NB4 (cell line): ENCODE measurements at places on chromosomes 4 and X.

DNA sequence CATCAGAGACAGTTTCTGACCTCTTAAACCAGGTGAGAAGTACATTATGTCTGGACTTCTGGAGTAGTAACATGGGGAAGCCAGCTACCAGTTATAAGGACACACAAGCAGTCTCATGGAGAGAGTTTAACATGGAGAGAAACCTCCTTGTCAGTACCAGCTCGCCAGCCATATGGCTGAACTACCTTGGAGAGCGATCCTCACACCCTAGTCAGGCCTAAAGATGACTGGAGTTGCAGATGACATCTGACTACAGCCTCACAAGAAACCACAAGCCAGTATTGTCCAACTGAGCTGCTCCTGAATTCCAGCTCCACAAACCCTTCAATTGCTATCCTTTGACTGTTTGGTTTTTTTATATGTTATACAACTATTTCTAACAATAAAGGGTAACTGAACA lies 49.8 kb downstream of the PDHA2 start:
- peak; percentile 15 for DNase-seq

DNA sequence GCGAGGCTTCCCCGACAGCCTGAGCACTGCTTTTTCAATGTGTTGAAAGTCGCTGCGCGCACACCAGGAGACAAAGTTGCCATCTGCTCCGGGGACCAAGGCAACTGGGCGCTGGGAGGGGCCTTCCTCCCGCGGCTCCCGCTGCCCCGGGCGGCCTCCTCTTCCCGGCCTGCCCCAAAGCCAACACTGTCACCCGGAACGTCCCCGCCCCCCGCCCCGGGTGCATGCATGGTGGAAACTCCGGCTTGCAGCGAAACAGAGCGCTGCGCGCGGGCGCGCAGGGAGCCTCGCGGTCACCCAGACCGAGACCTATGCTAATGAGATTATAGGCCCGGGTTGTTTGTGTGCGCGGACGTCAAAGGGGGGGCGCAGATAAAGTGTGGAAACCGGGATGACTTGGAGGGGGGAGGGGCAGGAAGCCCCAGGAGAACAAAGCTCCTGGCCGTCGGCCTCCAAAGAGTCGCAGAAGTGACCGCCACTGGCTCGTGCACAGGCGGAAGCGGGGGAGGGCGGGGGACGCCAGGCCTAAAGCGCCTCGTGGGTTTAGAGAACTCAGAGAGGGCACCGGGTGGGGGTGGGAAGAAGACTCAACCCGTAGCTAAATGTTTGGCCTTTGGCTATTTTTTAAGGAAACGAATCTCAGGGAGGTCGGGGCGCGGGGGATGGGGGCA lies 88.8 kb downstream of the BCOR start:
- peak; percentile 86 for DNase-seq

- no peak for DNase-seq
These were observed 228.0 kb downstream of the APBB2 start for GRCh38 chr4:40986375-40986774.

- no peak for DNase-seq
These were observed 65.8 kb downstream of the BCOR start for GRCh38 chrX:40031911-40032310.

GRCh38 chr4:89298155-89298554 lies 9.4 kb downstream of the GPRIN3 start:
- DNase-seq: no peak

DNA sequence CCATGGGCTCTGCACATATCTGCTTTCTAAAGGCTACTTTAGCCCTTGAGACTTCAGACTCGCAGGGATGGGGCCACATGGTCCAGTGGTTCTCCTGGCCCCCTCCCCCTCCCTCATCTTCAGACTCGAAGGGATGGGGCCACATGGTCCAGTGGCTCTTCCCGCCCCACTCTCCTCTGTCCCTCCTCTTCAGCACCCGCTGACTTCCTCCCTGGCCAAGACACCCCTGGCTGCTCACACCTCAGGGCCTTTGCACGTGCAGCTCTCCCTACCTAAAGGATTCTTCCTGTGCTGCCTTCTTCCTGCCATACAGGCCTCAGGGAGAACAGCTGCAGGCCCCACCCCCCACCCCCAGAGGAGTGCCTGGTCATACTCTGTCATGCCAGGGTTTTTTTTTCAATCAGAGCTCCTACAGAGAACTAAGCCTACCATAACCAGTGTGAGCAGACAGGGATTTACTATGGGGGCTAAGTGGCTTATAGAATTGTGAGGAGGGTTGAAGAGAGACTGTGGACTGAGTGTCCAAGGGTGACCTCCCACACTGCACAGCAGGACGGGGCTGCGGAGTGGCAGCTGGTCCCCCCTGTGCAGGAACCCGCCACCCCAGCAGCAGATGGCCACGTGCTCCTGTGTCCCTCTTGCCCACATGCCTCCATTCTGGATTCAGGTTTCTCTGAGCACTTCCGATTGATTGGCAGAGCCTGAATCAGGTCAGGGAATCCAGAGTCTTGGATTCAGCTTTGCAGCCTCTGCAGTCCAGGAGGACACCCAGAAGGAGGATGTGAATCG lies 6.1 kb upstream of the SPON2 start:
- no peak for DNase-seq

DNA sequence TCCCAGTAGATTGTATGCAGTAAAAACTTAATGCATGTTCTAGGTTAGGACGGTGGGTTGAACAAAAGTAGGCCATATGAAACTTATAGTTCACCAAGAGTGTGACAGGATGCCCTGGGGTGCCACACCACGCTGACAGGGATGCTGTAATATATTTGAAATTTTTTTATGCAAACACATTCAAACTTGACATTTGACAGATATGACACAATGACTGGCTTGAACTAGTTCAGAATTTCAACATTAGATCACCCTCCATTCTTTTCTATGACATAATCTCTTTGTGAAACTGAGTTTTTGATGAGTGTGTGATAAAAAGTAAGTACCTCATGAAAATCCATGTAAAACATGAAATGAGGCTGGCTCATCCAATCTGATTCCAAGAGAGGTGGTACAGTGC lies 198.4 kb downstream of the PALLD start:
- no peak for DNase-seq

DNA sequence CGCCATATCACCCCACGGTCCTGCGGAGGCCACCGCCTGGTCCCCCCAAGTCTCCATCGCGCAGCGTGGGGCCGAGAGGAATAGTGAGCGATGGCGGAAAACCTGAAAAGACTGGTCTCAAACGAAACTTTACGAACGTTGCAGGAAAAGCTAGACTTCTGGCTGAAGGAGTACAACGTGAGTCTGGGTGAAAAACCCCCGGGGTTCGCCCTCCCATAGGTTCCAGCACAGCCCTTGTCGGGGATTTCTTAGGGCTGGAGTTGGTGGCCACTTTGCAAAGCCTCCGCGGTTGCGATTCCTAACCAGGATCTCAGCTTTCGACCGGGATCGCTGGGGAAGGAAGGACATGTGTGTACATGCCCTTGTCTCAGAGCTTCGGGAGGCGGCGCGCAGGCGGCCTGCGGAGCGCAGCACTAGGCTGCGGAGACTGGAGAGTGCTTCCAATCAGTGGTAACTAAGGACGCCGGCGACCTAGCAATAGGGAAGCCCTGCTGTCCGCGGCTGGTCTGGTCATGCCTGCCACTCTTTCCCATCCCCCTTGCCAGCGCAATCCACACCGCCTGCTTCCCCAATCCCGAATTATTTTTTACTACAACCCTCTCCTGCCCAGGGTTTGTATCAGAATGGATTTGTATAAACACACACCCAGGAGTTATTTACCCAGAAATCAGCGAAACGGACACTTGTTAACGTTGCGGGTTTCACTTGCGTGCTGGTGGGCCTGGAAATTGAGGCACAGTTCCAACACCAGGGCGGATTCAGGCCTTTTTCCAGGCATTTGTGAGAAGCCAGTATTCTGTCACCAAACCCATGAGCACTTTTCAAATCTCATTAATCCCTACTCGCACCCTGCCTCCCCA lies 741 bp downstream of the SPATA18 start:
- DNase-seq: no peak

GRCh38 chr4:46844325-46844917 lies 64.6 kb downstream of the COX7B2 start:
- DNase-seq: peak; percentile 79

- peak; percentile 58 for DNase-seq
These were observed 51.7 kb upstream of the CHRDL1 start for GRCh38 chrX:110847334-110847733.

DNA sequence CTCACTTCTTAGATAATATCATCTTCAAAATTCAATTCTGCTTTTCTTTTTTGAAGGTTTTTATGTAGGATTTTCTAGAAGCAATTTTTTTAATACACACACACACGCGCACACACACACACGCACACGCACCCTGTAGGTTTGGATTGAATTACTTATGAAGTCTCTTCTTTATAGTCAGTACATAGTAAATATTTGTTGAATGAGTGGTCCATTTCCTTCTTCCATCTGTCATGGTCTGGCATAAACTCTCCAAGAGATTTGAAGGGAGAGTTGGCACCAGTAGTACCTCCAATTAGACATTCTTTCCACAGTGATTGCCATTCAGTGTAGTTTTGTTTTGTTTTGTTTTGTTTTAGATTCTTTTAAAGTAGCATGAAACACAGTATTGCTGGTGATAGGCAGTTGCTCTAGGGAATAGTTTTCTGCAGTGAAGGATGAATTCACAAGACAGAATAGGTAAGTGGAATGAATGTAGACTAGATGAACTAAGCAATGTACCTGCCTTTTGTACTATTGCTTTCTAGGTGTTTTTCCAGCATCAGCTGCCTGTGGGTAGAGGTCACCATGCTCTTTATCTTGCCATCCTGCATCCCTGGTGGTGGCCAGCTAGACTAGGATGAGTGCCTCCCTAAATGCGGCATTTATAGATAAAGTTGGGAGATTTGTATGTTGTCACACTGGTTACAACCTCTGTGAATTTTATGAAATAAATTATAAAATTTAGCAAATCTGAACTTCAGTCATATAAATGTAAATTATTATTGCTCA lies 20.5 kb downstream of the PDLIM5 start:
- DNase-seq: no peak

GRCh38 chr4:139692309-139693012 lies 26.8 kb downstream of the MGST2 start:
- peak; percentile 17 for DNase-seq

DNA sequence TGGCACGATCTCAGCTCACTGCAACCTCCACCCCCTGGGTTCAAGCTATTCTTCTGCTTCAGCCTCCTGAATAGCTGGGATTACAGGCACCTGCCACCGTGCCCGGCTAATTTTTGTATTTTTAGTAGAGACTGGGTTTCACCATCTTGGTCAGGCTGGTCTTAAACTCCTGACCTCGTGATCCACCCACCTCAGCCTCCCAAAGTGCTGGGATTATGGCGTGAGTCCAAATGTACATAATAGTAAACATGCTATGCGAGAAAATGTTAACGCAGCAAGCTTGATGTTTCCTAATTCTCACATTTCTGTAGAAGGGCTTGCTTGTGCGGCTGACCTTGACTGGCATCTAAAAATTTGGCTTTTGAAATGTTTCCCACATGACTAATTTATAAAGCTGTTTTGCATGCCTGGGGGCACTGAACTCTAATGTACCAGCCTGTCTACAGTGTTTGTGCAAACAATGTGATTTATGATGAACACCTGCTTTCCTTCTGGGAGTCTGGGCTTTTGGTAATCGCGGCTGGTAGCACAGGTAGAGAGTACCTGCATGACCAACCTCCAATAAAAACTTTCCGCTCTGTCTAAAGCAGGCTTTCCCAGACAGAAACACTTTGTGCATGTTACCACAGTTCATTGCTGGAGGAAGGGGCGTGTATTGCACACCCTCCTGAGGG lies 216.8 kb downstream of the IL15 start:
- DNase-seq: no peak

GRCh38 chrX:50779694-50780093 lies 34.3 kb downstream of the SHROOM4 start:
- no peak for DNase-seq

DNA sequence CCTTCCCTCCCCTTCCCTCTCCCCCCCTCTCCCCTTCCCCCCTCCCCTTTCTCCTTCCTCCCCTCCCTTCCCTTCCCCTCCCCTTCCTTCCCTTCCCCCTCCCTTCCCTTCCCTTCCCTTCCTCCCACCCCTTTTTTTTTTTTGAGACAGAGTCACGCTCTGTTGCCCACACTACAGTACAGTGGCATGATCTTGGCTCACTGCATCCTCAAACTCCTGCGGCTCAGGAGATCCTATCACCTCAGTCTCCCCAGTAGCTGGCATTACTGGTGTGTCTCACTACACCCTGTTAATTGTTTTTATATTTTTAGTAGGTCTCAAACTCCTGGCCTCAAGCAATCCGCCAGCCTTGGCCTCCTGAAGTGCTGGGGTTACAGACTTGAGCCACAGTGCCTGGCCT lies 66.6 kb downstream of the TBC1D9 start:
- DNase-seq: no peak

DNA sequence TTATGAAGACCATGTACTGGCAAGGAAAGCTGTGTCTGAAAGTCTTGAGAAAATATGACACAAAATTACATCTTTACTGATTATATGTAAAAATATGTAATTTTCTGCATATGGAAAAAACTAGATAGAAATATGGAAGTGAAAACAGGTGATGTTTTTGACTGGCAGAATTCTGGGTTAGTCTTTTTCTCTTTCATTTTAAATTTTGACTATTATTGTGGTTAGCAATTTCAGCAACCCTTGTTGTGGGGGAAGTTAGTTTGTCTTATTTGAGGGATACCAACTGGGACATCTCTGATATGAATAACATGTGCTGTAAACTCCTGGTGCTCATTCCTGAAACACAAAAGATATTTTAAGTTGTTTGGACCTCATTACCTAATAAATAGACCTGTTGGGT lies 49.9 kb upstream of the CPEB2 start:
- no peak for DNase-seq

DNA sequence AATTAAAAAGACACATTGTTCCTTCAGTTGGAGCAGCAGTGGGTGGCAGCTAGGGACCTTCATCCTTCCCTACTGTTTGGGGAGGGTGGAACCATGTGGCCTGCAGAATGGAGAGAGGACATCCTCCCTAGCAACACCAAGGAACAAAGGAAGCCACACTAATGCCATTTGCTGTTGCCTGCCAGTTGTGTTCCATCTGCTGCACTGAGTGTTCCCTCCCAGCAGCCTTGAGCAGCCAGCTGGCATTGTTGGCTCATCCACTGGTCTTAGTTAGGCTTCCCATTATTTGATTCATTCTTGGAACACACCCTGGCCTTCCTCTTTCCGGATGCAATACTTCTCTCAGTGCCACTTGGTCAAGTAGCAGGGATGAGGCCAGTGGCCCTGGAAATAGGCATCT lies 25.0 kb upstream of the HMGB3 start:
- DNase-seq: no peak

GRCh38 chrX:281166-281999 lies at the start of gene PLCXD1:
PLCXD1 (plus strand) TSS chrX:281381; CDS start chrX:284188, 2,807 bp downstream.
- no peak for DNase-seq

GRCh38 chrX:110135618-110136017 lies 132.7 kb downstream of the TMEM164 start:
- DNase-seq: peak; percentile 31

GRCh38 chrX:8846266-8846665 lies 45.1 kb upstream of the FAM9A start:
- no peak for DNase-seq

DNA sequence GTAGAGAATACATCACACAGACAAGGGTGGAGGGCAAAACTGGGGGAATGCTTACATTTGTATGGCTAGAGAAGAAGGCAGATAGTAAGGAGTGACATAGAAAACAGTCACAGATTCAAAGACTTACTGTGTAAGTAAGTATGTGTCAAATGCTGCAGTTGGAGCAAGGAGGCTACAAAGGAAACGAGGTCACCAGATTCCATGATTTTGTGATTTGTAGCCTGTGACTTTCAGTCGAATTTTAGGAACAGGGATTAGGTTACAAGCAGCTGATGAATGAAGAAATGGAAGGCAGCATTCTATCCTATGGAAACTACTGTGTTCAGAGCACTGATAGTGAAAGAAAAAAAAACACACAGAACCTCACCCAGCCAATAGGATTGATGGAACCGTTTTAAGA lies 407.9 kb downstream of the IL15 start:
- no peak for DNase-seq

GRCh38 chr4:108037884-108038283 lies 48.2 kb downstream of the HADH start:
- DNase-seq: no peak
